ENCODE measurements at places on chromosomes 3 and 15.
A peak's percentile ranks its signal among the peaks of the same experiment; 100 is the strongest.

DNA sequence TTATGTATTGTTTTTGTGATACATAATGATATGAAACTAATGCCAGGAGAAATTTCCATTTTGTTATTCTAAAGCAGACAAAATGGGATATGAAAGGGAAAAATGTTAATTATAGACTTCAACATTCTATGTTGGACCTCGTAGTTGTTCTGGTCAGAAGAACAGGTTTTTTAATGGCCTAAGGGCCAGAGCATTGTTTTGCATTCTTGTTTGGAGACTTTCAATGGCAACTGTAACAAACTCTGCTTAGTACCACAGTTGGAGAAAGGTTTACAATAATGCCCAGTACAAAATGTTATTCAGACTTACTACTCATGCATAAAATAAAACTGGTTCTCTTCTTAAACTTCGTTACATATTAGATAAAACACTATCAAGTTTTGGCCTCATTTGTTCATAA, 12.2 kb downstream of the PPARG start:
- no peak for DNase-seq

GRCh38 chr3:195549931-195550519, 6.9 kb upstream of the PPP1R2 start:
- peak; percentile 34 for DNase-seq

GRCh38 chr3:159859836-159860235, 128.8 kb upstream of the IL12A start:
- DNase-seq, result no peak

- DNase-seq, result no peak
Observed at GRCh38 chr15:73991260-73991659, 835 bp downstream of the STOML1 start.

GRCh38 chr3:89740080-89740880, 632.9 kb downstream of the EPHA3 start:
- no peak for DNase-seq

DNA sequence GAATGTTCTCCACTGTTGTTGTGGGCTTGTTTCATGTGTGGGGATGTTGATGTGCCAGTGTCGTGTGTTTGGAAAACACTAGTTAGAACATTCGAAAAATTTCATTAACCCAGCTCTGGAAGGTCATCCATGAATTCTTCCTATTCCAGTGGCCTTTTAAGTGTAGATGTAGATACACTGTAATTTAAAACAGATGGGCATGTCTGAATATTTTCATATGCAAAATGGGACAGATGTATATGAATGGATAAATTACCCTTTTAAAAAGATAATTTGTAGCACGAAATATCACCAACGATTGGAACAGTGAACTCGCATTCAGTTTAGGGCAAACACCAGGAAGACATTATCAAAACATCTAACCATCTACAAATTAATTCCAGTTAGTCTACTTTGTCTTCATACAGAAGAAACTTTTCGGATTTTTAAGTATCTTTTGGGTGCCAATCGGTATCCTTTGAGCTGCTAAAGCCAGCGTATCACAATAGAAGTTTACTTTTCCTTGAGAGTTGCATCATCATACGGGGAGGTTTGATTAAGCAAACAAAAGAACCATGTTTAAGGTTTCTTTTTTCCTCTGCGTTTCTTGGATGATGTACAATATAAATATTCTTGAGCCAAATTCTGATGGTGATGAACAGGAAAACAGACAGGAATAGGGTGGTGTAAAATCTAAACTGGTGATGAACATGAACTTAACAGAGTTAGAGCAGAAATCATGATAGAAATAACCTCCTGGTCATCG, 528.1 kb downstream of the FOXP1 start:
- DNase-seq, result no peak
